ENCODE measurements at places on chromosomes 12 and 14.

GRCh38 chr14:25696176-25696575 is 646.2 kb upstream of the STXBP6 start:
- no peak for DNase-seq

DNA sequence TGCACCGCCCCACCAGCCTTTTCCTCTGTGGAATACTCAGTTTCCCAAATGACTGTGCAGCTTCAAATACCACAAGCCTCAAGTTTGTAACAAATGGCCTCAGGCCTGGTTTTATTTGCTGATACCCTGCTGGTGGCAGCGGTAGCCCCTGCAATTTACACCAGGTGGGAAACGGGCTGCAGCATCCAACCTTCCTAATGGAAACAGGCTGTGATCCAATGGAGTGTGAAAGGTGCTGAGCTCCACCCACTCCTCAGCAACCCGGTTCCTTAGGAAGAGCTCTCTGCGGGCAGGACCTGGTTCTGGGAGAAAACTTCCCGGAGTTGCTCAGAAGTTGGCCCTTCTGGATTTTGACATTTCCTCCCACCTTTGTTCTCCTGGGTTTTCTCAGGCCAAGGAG is 41.7 kb upstream of the LTA4H start:
- DNase-seq: no peak

- no peak for DNase-seq
These were observed 34.5 kb downstream of the PRKCH start for GRCh38 chr14:61355892-61356325.

DNA sequence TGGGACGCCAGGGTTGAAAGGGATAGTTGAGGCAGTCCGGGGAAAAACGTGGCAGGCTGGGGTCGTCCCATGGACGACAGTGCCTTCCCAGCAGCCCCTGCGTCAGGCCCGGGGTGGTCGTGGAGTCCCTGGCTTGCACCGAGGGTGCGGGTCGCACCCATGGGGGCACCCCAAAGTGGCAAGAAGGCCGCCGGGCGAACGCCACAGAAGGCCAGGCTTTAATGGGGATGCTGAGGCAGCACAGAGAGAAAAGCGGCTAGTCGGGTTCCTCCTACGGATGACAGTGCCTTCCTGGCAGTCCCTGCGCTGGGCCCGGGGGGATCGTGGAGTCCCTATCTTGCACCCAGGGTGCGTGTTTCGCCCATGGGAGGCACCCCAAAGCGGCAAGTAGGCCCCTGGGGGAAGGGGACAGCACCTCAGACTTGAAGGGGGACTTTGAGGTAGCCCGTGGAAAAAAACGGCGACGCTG is 158.6 kb upstream of the ALG10B start:
- DNase-seq: no peak

DNA sequence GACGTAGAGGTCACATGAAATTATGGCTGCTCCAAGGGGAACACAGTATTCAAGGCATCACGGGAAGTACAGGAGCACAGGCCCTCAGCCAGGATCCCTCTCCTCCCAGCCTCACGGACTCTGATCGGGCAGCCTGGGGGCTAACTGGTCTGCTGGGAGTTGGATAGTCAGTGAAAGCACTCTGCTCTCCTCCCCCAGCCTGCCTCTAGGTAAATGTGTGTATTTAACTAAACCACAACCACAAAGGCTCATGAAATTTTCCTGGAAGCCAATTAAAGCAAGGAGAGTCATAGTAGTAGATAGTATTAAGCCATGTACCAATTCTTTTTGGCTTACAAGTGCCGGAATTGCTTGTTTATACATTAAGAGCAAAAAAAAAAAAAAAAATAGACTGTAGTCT is 254.3 kb downstream of the MSRB3 start:
- no peak for DNase-seq

- DNase-seq: no peak
These were observed 2.7 kb upstream of the RABGGTA start for GRCh38 chr14:24274101-24274543.

DNA sequence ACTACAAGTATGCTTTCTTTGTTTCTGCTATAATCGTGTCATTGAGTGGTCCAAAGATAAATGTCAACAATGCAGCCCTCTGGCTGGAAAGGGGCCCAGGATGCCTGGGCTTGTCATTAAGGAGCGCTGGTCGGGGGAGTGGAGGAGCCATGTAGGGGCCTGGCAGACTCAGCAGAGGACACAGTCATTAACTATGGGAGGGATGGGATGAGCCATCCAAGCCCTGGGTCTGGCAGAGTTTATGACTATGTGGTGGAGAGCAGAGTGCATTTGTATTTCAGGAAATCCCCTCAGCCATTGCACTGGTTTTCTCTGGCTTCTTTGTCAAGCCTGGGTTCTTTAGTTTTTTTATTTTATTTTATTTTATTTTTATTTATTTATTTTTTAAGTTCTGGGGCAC is 243.1 kb downstream of the C12orf75 start:
- no peak for DNase-seq

DNA sequence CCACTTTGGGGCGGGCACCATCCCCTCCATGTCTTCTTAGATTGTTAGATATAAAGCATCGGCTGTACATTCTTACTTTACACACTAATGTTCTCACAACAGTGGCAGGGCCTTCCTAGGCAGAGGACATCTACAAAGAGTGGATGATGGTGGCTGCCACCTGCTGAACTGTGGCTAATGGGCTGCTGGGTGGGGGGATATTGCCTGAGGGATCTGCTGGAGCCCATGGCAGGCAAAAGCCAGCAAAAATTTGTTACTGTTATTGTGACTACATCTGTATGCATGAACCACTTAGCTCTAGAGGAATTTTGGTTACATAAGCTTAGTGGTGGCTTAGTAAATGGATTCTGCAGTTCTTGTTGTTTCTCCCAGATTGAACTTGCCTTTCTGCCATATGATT is 52.6 kb downstream of the DIP2B start:
- DNase-seq: no peak

GRCh38 chr12:132776816-132777568 is 15.4 kb upstream of the ANKLE2 start:
- DNase-seq: no peak

DNA sequence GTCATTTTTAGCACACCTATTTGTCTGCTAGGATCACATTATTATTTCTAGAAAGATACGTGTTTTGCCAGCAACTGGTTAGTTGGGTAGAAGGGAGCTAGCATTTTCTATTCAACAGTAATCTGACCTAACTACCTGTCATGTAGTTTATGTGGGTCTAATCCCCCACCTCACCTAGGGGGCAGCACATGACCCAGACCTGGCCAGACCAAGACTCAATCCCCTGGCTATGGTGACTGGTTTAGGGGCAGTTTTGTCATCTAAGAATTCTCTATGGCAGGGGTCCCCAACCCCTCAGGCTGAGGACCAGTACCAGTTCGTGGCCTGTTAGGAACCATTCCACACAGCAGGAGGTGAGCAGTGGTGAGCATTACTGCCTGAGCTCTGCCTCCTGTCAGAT is 29.5 kb upstream of the EVL start:
- DNase-seq: no peak

- DNase-seq: no peak
These were observed 5.1 kb downstream of the CLMN start for GRCh38 chr14:95314609-95315008.

DNA sequence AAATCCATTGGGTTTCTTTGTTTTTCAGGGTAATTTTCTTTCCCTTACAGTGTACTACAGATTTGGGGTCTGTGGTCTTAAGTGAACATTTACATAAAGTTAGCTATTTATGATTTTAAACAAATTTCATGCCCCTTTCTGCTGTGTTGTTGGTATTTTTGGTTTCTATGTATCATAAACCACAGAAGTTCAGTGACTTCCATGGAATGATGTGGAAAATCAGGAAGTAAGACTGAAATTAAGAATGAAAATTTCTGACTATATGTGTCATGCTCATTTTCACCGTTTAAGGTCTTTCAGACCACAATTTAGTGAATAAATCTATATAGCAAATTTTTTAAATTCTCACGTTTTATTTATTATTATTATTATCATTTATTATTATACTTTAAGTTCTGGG is 31.7 kb downstream of the ETV6 start:
- DNase-seq: no peak

DNA sequence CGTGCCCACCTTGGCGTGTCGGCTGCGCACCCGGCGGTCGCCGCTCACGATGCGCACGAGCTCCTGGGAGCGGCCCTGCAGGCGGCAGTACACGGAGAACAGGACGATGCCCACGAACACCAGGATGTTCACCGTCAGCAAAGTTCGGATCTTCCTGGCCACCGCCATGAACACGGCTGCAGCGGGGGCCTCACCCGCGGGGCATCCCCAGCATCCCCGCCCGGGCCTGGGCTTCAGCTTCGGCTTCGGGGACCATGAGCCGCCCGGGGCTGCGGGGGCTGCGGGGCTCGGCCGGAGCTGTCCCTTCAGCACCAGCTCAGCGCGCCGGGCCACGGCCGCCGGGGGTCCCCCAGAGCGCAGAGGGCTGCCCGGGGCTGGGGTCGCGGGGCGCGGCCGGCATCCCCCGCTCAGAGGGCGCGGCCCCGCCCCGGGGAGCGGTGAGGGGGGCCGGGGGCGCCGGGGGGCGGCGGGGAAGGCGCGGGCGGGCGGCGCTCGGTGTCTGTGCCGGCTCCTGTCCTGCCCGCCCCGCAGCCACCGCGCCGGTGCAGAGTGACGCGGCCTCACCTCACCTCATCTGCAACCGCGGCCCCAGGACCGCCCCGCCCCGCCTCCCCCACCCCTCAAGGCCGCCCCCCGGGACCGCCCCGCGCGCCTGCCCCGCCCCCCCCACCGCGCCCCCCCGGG is at the start of gene GALNT9:
Gene GALNT9 (minus strand): TSS at position 554 of the 684 bp plus-strand sequence. CDS start 386 bp downstream, at position 168.
- no peak for DNase-seq

GRCh38 chr12:19988459-19988873 is 379.9 kb upstream of the PDE3A start:
- DNase-seq: no peak

DNA sequence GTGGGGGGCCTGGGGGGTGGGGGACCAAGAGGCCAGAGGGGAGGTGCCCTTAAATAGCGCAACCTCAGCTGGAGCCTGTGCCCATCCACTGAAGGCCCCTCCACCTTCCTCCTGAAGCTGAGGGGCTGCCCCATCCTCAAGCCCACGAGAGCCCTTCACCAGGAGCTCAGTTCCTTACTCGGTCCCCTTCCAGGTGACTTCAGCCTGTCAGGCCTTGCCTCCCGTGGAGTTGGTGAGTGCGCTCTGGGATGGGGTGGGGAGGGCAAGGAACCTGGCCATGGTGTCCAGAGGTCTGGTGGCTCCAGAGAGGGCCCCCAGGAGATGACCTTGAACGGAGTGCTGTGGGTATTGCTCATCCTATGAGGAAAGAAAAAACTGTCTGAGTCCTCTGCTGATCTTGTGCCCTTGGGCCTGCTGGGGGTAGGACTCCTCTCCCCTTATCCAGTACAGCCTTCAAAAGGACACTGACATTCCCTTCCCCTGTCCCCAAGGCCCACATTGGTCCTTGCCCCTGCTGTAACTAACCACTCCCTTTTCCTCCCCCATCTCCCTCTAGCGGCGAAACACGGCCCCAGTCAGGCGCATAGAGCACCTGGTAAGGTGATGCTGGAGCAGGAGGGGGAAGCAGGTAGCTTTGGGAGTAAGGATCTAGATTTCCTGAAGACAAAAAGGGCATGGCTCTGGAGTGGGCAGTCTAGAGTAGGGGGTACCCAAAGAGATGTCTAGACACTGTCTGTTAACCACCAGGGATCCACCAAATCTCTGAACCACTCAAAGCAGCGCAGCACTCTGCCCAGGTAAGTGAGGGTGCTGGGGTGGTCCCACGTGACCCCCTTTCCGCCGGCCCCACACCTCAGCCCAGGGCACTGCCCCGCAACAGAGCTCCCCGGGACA is 3.6 kb downstream of the TNS2 start:
- DNase-seq: no peak

DNA sequence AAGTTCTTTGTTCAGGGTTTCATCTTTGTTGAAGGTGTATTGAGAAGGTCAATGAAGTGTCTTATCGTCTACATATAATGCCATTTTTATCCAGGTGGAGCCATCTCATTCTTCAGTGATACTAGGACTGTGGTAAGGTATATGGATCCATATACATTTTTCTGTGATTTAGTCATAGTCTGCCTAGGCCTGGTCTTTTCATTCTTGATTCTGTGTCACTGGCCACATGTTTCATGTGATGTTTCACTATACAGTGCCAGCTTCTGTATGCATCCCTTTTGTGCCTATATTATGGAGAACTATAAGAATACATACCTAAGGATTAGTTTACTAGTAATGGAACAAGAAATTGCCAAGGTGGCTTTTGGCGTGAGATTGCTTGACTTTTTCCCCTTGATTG is 40.5 kb downstream of the VEZT start:
- DNase-seq: no peak

- no peak for DNase-seq
These were observed 777 bp downstream of the ASCL1 start for GRCh38 chr12:102958073-102958829.

GRCh38 chr14:52961060-52961639 is 10.3 kb upstream of the FERMT2 start:
- DNase-seq: no peak

DNA sequence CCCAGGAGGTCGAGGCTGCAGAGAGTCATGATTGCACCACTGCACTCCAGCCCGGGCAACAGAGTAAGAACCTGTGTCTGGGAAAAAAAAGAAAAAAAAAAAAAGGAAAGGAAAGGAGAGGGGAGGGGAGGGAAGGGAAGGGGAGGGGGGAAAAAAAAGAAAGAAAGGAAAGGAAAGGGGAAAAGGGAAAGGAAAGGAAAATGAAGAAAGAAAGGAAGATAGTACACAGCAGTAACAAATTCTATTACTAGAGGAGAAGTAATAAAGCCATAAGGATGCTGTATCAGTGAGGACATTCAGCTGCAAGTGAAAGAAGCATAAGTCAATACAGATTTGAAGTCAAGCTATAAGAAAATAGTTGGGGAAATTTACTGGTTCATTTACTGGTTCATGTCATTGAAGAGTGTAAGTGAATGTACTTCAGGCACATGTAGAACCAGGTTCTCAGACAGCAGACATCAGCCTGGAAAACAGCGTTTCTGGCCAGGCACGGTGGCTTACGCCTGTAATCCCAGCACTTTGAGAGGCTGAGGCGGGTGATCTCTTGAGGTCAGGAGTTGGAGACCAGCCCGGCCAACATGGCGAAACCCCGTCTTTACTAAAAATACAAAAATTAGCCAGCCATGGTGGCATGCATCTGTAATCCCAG is 37.4 kb downstream of the NDUFA12 start:
- no peak for DNase-seq

GRCh38 chr12:43578782-43579181 is 26.8 kb upstream of the ADAMTS20 start:
- DNase-seq: no peak
